ENCODE measurements at places on chromosomes 3 and 15.

GRCh38 chr3:160130071-160130470, 95.2 kb upstream of the C3orf80 start:
- no peak for ATAC-seq

GRCh38 chr3:167078070-167078622, 302.0 kb downstream of the ZBBX start:
- ATAC-seq, result peak; percentile 74

GRCh38 chr3:170560296-170560695, 25.6 kb downstream of the SLC7A14 start:
- ATAC-seq, result no peak

DNA sequence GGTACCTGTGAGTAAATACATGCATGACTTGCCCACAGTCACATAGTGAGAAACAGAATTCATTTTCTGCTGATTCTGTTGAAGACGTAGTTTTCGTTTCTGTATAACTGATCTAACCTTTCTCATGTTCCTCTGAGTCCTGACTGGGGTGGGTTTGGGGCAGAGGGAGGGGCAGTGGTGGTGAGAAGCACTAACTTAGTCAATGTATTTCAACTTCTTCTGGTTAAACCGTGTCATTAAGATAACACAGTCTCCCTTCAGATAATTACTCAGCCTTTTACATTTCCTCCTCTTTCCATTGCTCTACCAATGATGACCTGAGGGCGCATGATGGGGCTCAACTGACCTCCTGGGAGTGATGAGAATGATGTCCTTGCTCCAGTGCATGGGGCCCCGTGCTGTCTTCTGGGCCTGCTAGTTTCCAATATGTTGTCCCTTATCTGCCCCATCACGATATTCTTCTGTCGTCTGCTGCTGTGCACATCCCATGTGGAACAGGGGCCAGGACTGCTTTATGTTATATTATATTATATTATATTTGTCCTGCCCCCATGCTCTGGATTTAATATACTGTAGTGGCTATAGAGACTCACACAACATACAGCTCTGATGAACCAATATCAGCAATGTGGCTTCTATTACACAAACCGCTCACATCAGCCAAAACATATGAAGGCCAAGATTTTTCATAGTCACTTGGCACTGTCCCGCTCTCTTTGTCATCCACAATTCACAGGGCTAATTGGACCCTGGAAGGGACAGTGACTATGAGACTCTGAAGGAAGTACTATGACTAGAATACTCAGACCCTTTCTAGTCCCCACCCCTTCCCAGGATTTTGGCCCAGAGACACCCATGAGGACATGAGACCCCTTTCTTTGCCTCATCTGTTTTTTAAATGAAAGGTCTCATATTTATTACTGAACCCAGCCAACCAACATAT, 407.1 kb upstream of the MCTP2 start:
- ATAC-seq, result no peak

DNA sequence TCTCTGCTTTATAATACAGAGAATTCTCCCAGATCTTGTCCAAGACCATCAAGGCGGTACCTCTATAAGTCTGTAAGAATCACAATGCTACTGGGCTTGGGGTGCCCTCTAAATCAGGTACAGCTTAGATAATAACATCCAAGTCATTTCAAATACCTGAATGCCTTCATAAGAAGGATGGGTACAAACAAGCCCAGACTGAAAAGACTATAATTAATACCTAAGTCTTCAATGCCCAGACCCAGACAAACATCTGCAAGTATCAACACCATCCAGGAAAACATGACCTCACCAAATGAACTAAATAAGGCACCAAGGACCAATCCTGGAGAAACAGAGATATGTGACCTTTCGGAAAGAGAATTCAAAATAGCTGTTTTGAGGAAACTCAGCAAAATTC, 65.9 kb downstream of the ZMAT3 start:
- ATAC-seq, result no peak

DNA sequence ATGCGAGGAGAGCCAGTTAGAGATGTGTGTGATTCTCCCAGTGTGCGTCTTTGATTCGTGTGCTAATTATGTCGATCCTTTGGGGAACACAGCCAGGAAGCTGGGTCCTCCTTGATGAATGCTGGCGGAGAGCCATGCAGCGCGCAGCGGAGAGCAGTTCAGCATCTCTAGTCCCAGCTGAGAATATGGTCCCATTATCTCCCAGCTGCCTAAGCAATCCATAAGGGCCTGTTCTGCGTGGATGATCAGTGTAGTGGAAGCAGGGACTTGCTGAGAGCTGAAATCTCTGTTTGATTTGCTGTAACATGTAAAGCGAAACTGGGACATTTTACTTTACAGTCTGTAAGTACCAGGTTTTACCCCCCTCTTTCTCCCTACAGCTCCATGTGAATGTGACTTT, 412.7 kb downstream of the CNTN4 start:
- no peak for ATAC-seq

- no peak for ATAC-seq
These were observed 36.9 kb downstream of the ITPR1 start for GRCh38 chr3:4529876-4530588.

DNA sequence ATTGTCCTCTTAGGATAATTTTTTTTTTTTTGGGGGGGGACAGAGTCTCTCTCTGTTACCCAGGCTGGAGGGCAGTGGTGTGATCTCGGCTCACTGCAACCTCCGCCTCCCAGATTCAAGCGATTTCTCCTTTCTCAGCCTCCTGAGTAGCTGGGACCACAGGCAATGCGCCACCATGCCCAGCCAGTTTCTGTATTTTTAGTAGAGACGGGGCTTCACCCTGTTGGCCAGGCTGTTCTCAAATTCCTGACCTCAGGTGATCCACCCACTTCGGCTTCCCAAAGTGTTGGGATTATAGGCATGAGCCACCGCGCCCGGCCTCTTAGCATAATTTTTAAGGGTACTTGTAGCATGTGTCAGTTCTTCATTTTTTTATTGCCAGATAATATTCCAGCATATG, 122.6 kb downstream of the FNDC3B start:
- no peak for ATAC-seq

DNA sequence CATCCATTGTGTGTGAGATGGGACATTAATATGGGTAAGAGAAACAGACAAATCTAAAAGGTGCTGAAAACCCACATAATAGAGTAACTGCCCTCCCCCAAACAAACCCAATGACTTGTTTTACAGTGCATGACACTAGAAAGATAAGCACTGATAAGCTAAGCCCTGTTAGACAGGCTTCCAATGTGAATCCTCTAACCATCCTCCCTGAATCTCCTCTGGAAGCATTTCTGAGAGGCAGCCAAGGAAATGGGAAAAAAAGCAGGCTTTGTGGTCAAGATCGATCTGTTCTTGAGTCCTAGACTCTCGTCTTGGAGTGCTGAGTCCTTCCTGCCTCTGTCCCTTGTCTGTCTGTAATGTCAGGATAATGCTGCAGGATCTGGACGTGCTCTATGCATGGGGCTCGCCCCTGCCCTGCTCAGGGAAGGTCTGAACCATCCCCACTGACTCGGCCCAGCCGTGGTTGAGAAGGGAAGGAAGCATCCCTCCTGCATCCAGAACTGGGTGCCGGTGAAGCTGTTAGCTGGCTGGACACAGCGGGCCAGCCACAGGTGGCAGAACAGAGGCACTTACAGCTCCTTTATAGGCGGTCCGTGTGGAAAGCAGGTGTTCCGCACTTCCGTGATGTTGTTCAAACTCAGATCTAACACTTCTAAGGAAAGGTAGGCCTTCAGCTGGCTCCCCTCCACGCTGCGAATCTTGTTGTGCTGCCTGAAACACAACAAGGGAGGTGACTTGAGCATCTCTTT, 84.1 kb downstream of the LRIG1 start:
- no peak for ATAC-seq
